ENCODE measurements at places on chromosomes 7 and 10. TPM values are rescaled to one million over a fixed set of nuclear protein-coding genes. Genes with fewer than 3 reads are reported as not detected.

DNA sequence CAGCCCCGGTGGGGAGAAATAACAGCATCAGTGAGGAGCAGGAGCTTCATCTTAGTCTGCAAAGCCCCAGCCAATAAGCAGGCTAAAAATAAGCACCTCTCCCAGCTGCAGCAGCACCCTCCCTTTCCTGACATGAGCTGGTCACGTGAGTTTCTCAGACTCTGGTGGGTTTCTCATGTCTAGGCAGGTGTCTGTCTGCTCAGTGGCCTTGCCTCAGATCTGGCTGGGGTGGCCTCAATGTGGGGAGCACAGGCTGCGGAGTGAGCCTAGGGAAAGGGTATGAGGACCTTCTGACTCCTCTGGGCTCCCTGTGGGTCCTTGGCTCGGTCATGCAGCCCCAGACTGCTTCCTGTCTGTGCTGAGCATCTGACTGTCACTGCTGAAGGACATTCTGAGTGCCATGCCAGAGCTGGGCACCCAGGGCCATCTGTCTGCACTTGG is 81.6 kb upstream of the LRRC4 start:
- no peak for DNase-seq

POM121C gene
- total RNA-seq, result 58.6 TPM

DNA sequence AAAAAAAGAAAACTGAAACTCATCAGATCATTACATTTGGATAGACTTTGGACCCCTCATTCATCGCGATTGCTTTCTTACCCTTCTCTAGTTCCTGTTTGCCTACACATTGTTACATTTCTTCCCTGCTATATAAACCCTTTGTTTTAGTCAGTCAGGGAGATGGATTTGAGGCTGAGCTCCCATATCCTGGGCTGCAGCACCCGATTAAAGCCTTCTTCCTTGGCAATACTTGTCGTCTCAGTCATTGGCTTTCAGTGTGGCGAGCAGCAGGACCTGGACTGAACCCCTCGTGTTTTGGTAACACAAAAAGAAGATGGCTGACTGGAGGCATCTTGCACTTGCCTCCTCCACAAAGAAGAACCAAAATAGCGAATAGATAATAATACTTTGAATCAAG is 34.1 kb upstream of the ELOVL3 start:
- DNase-seq, result no peak

DNA sequence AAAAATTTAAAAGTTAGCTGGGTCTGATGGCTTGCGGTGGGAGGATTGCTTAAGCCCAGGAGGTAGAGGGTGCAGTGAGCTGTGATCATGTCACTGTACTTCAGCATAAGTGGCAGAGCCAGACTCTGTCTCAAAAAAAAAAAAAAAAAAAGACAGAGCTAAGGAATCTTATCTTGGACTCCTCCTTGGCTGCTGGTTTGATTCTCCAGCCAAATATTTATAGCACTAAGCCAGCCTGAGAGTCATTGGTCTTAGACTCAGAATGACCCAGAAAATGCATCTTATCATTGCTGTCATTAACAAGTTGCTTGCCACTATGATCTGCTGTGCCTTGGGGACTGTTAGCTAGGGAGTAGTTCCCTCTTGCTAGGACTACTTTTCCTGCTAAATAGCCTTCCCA is 164.7 kb downstream of the GNAT3 start:
- DNase-seq, result no peak

DNA sequence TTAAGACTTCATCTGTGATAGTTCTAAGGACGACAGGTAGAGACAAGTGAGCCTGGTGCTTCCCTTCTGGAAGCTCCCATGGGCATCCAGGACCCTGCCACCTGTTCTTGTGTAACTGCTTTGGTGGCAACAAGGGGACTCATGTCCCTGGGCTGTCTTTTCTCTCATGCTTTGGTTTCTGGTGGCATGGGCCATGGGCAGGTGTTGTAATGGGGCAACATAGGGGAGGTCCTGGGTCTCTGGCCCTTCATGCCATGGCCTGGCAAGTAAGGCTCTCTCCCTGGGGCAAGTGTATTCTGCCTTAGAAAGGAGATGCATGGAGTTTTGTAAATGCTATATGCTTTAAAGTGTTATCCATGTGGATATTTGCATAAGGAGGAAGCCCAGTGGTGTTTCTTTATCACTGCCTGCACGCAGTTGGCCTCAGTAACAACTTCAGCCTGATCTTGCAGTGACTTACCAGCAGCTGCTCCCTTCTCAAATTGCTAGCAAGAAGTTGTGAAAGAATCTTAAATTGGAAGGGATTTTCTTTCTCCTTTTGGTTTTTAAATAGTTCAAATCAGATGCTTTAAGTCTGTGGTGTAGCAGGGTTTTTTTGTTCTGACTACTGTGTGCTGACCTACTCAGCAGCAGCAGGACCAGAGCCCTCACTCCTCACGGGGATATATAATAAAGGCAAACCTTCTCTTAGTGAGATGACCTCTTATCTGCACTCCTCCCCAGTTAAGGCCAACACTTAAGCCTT is 39.9 kb downstream of the OGDH start:
- no peak for DNase-seq

GRCh38 chr7:152660021-152660420 is 15.9 kb downstream of the XRCC2 start:
- no peak for DNase-seq

DNA sequence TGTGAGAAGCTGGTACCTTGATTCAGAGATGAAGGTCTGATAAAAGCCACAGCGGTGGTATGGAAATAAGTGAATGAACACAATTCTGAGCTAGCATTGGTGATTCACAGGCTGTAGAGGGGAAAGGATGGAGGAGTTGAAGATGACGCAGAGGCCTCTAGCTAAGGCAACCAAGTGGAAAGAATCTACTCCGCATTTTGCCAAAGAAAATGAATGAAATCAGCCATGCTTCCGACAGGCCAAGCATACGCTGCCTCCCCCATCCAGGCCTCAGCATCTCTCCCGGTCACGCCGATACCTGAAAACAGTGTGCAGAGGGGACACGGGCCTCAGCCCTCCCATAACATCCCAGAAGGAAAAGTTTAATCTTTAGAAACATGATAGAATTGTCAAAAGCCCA is 124.3 kb upstream of the UNC5B start:
- DNase-seq, result no peak

GRCh38 chr7:99938296-99938695 is 8.9 kb upstream of the GJC3 start:
- no peak for DNase-seq

DNA sequence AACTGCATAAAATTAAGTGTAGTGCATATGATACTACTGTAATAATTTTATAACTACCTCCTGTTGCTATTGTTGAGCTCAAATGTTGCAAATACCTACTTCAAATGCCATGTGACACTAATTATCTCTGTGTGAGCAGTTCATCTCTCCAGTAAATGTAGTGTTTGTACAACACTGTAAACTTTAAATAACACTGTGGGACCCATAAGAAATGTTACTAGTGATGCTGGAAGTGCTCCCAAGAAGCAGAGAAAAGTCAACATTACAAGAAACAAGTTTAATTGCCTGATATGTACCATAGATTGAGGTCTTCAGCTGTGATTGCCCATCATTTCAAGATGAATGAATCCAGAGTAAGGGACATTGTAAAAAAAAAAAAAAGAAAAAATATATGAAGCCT is 39.9 kb downstream of the RALA start:
- DNase-seq, result no peak

GRCh38 chr7:26038201-26038990 is 113.6 kb upstream of the NFE2L3 start:
- DNase-seq, result peak; percentile 42

TMEM270 gene
- not detected for total RNA-seq

PIP gene
- total RNA-seq, result not detected

DNA sequence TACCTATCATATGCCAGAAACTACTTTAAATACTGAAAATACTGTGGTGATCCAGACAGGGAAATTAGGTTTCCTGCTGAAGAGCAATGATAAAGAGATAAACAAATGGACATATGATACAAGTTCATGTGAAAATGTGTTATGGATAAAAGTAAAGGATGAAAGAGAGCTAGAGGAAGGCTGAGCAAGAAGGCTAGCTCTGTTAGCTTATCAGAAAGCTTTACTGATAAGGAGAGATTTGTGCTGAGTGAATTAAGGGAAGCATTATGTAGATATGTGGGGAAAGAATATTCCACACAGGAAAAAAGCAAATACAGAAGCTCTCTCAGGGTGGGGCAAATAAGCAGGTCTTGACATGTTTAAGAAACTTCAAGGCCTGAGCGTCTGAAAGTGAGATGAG is 308.4 kb downstream of the HDAC9 start:
- no peak for DNase-seq

DNA sequence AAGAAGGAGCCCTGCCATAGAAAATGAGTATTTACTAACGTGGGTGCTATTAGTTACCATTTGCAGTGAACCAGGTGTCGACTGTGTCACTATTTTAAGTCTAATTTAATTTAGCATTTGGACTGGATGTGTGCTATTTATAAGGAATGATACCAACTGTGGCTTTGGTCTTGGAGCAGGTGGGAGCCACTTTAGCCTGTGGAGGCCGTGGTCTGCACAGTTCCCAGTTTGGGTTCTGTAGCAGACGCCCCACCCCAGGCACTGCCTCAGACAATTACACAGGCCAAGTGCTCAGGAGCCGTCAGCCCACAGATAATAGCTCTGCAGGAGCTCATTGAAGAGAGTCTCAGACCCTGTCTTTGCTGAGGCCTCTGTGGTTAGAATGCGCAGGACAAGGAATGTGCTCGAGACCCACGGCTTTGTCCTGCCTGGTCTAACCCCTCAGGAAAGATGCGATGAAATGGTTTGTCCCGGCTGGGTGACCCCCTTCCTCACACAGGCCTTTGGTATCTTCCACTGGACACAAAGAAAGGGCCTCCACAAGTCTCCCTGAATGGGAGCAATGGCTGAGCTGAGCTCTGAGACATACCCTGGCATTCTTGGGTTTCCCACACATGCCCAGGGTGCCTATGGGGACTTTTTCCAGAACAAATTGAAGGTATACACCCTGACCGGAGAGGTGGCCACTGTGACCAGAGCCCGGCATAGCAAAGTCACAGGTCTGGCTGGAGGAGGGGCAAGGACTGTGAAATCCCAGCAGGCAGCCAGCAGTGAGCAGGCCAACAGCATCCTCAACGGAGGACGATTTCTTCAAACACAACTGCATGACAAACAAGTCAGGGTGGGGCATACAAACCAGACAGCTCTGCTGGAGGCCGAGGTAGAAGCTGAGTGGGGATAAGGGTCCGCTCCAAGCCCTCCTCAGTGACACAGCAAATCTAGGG is 251.2 kb downstream of the ARHGAP12 start:
- DNase-seq, result no peak

SYT15 gene
- total RNA-seq, result 0.64 TPM

BTBD16 gene
- not detected for total RNA-seq

DNA sequence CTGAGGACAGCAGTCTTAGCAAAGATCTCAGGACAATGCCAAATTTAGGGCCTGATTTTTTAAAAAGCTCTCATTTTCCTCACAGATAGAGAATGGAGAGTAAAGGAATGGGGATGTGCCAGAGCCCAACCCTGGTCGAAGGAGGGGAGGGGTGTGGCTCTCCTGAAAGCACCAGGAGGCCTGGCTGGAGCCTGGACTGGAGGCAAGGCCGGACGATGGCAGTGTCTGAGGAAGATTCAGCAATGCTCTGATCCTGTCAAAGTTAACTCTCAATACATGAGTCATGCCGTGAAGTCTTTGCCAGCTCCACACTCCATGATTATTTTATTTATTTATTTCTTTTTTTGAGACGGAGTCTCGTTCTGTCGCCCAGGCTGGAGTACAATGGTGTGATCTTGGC is 108.3 kb downstream of the UPF2 start:
- DNase-seq, result no peak

- DNase-seq, result no peak
Measured at GRCh38 chr10:50607356-50607925, 16.3 kb downstream of the SGMS1 start.

PLEKHS1 gene
- total RNA-seq, result 0.09 TPM

CYP3A7 gene
- not detected for total RNA-seq

DNA sequence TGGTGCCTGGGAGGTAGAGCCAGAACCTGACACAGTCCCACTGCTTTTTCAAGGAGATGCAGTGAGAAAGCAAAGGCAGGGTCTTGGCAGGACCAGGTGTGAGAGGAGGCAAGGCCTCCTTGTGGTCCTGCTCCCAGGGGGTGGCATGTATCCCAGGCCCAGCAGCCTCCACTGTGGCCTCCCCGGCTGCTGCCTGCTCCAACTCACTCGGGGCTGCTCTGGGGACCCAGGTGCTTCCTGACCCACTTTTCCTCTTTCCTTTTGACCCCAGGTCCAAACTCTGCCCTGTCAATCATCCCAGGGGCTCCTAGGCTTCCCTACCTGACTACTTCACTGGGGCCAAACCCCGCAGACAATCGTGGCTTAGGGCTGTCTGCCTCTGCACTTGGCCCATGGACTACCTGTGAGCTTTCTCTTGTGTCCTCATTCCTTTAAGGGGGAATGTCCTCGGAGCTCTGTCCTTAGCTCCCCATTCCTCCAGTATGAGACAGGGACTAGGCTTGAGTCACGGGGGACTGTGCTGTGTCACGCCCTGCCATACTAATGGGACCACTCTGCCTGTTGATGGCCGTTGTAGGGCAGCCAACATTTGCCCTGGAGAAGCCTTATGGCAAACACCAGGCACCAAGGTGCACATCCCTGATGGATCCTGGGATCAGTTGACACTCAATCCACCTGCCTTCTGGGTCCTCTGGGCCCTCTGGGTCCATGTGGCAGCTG is 1.1 kb upstream of the AEBP1 start:
- DNase-seq, result no peak

GRCh38 chr10:86222336-86222650 is 144.3 kb downstream of the GRID1 start:
- no peak for DNase-seq

GRCh38 chr10:127797339-127797738 is 60.4 kb downstream of the FOXI2 start:
- DNase-seq, result peak; percentile 27

GRCh38 chr10:105843786-105844185 is 1202.7 kb downstream of the SORCS3 start:
- no peak for DNase-seq

DNA sequence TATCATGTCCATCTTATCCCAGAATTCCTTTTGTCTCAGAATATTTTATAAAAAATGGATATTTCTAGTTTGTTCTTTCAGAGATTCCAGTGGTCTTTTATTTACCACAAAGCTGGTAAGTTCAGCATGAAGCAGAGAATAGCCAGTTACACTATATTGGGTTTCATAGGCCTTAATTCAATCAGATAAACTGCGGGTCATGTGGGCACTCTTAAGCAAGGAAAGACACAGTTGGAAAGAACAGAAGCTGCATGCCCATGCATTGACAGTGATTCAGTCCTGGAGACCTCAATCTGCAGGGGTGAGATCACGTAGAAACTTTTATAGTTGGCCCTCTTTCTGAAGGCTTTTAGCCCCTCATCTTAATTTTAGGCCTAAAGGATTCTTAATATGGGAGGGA is 281.3 kb upstream of the IGFBP3 start:
- DNase-seq, result no peak

PPP1R17 gene
- total RNA-seq, result not detected

DNA sequence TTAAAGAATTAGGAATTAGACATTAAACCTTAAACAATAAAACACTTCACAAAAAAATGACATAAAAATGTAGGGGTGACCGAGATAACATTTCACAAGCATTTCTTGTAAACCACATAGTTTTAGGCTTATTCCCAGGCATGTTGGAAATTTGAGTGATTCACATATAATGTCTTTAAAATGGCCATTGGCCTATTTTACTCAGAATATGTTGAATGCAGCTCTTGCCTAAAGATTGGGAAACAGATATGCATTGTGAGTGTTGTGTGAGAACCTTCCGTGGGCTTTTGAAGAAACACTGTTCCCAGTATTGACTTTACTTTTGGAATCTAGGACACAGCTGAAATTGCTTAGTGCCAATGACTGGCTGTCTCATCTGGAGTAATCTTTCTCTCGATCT is 79.6 kb downstream of the ARL5B start:
- DNase-seq, result no peak

All from A673 (cell line).